ENCODE measurements at places on chromosomes 11 and 22.

GRCh38 chr22:43168471-43169309, 17.3 kb downstream of the TSPO start:
- DNase-seq, result peak; percentile 97
- no peak overlapping the region for H3K4me3 ChIP-seq
- no peak overlapping the region for H3K27ac ChIP-seq
- peaks cover 14% of the 10 kb centered on the region for H3K36me3 ChIP-seq
- peaks cover 3% of the 10 kb centered on the region for H3K4me1 ChIP-seq

GRCh38 chr11:47245611-47246357, 2.8 kb downstream of the ACP2 start:
- no peaks in the 10 kb centered on the region for H3K27me3 ChIP-seq
- H3K36me3 ChIP-seq, result peaks cover 40% of the 10 kb centered on the region
- no peak overlapping the region for H3K4me3 ChIP-seq
- DNase-seq, result no peak

- peaks cover 11% of the 10 kb centered on the region for H3K36me3 ChIP-seq
- no peak overlapping the region for H3K4me3 ChIP-seq
- DNase-seq, result peak; percentile 91
- no peak overlapping the region for H3K27ac ChIP-seq
- peaks cover 17% of the 10 kb centered on the region for H3K4me1 ChIP-seq
Measured at GRCh38 chr11:60918939-60919265, 4.9 kb downstream of the TMEM109 start.

- no peaks in the 10 kb centered on the region for H3K4me1 ChIP-seq
- no peaks in the 10 kb centered on the region for H3K36me3 ChIP-seq
- no peak overlapping the region for H3K4me3 ChIP-seq
- peaks cover 8% of the 10 kb centered on the region for H3K27me3 ChIP-seq
Measured at GRCh38 chr11:120025606-120026335, 112.1 kb downstream of the TRIM29 start.

DNA sequence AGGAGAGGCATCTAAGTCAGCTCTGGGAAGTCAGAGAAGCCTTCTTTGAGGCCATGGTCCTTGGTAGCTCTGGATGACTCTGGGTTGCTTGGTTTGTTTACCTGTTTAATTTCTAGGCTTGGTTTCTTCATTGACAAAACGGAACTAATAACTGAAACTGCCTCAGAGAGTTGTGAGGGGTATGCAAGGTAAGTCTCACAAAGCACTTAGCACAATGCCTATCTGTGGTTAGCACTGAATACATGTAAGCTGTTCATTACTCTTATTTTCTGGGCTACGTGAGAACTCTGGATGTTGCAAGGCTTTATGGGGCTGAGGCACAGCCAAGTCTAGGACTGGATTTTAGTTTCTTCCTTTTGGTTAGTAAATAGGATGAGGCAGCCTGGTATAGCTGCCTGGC, 225.8 kb upstream of the NCAM1 start:
- no peaks in the 10 kb centered on the region for H3K27me3 ChIP-seq
- no peak overlapping the region for H3K4me3 ChIP-seq
- no peak for DNase-seq
- no peaks in the 10 kb centered on the region for H3K4me1 ChIP-seq

- DNase-seq, result peak; percentile 94
- no peaks in the 10 kb centered on the region for H3K4me1 ChIP-seq
- no peak overlapping the region for H3K4me3 ChIP-seq
- H3K36me3 ChIP-seq, result no peaks in the 10 kb centered on the region
Measured at GRCh38 chr11:67640021-67640757, 626 bp upstream of the TBX10 start.

DNA sequence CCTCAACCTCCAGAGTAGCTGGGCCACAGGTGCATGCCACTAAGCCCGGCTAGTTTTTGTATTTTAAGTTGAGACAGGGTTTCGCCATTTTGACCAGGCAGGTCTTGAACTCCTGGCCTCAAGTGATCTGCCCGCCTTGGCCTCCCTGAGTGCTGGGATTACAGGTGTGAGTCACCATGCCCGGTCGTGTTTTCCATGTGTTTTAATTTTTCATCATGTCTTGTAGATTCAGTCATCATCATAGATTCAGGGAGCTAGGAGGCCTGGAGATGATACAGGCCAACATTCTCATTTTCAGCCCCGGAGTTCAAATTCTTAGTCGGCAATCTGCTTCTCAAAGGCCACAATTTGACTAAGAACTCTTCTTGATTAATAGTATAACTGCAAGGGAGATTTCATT, 73.5 kb upstream of the GRAMD1B start:
- H3K4me3 ChIP-seq, result no peak overlapping the region
- no peak for DNase-seq
- no peaks in the 10 kb centered on the region for H3K36me3 ChIP-seq
- peaks cover 73% of the 10 kb centered on the region for H3K27me3 ChIP-seq
- no peak overlapping the region for H3K27ac ChIP-seq

DNA sequence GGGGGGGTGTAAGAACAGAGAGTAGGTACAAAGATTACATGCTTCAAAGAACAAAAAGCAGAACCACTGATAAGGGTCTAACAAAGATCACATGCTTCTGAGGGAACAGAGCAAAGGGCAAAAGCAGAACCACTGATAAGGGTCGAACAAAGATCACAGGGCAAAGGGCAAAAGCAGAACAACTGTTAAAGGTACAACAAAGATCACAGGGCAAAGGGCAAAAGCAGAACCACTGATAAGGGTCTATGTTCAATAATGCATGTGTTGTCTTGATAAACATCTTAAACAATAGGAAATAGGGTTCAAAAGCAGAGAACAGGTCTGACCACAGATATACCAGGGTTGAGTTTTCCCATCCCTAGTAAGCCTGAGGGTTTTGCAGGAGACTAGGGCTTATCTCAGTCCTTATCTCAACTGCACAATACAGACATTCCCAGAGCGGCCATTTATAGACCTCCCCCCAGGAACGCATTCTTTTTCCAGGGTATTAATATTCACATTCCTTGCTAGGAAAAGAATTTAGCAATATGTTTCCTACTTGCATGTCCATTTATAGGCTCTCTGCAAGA, 81.9 kb upstream of the PGR start:
- H3K4me3 ChIP-seq, result no peak overlapping the region
- H3K27ac ChIP-seq, result no peak overlapping the region
- no peaks in the 10 kb centered on the region for H3K36me3 ChIP-seq
- no peak for DNase-seq
- no peaks in the 10 kb centered on the region for H3K27me3 ChIP-seq

DNA sequence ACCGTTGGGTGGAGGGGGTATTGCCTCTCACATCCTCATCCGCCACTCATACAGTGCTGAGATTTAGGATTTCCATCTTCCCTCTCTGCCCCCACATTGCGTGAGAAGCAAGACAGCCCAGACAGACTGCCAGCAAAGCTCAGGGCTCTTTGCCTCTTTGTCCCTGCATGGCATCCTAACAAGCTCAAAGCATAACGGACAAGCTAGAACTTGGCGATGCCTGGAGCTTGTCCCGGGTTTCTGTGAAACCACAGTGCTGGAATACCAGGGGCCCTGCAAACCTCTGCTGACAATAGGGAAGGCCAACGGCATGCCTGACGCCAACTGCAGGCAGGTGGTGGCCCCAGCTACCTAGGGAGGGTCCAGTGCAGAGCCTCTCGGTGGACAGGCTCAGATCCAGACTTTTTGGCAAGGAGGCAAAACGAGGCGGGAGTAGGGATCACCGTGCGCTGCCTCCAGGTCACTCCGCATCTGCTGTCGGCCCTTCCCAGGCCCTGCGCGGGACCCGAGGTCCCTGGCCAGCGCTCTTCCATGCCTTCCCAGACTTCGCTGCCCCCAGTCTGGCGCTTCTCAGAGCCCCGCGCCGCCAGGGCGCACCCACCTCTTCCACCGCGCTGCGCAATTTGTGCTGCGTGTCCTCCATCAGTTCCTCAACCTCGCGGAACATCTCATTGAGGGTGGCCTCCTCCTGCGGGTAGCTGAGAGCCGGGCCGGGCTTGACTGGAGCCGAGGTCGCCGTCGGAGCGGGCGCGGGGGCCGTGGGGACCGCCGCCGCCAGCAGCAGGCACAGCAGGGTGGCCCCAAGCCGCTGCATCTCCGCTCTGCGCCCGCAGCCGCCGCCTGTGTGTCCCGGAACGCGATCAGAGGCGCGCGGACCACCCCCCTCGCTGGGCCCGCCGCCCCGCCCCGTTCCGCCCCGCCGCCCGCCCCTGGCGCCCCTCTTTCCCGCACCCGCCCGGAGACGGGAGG, at the start of gene DKK3:
TSS of gene DKK3 (minus strand) at position 858 of the 969 bp plus-strand sequence. CDS start at position 814, 44 bp downstream.
- peak; percentile 81 for DNase-seq
- H3K4me1 ChIP-seq, result no peaks in the 10 kb centered on the region
- no peak within 1 kb of the TSS for H3K27ac ChIP-seq
- peak within 1 kb of the TSS; percentile 68 for H3K4me3 ChIP-seq

DNA sequence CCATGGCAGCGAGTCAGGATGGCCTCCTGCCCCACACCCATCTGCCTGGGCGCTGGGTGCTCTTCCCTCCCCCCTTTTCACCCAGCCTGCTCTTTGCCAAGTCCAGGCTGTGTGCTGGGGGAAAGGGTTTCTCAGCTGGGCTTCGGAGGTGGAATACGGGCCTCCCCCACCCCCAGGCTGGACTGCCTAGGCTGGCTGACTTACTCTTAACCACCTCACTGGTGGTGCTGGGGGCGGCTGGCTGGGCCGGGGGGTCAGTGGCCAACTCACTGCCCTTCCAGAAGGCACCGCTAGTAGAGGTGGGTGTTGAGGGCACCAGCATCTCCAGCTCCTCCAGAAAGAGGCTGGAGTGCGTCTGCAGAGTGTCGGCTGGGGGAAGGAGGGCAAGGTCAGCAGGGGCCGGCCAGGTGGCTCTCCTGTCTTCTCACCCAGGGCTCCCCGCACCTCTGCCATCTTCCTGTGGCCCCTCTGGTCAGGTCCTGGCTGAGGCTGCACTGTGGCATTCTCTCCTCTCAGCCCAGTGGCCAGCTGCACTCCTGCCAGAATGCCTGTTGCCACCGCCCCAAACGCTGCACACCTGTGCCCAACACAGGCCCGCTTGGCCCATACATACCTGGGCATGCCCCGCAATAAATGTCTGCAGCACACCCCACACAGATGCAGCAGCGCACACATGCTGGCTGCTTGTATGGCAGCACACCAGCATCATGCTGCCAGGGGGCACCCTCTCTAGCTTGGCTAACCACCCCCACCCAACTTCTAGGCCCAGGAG, 9.7 kb downstream of the PITPNM1 start:
- no peak overlapping the region for H3K27ac ChIP-seq
- DNase-seq, result peak; percentile 88
- no peaks in the 10 kb centered on the region for H3K27me3 ChIP-seq
- H3K4me1 ChIP-seq, result no peaks in the 10 kb centered on the region
- H3K4me3 ChIP-seq, result no peak overlapping the region

DNA sequence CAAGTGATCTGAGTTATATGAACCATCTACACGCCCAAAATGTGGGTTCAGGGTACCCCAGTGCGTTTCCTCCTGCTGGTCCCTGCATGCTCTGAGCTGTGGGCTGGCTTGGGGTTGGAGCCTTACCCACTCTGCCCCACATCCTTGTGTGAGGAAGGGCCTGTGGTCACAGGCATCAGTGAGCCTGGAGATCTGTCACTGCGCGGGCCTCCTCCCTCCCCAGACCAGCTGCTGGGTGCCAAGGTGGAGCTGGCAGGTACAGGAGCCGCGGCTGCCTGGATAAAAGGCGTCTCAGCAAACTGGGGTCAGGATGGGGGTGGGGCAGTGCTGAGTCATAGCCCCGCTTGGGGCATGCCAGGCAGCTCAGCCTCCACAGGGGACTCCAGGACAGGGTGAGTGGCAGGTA, 17.9 kb downstream of the GNAZ start:
- no peaks in the 10 kb centered on the region for H3K27me3 ChIP-seq
- no peaks in the 10 kb centered on the region for H3K36me3 ChIP-seq
- no peak overlapping the region for H3K4me3 ChIP-seq

DNA sequence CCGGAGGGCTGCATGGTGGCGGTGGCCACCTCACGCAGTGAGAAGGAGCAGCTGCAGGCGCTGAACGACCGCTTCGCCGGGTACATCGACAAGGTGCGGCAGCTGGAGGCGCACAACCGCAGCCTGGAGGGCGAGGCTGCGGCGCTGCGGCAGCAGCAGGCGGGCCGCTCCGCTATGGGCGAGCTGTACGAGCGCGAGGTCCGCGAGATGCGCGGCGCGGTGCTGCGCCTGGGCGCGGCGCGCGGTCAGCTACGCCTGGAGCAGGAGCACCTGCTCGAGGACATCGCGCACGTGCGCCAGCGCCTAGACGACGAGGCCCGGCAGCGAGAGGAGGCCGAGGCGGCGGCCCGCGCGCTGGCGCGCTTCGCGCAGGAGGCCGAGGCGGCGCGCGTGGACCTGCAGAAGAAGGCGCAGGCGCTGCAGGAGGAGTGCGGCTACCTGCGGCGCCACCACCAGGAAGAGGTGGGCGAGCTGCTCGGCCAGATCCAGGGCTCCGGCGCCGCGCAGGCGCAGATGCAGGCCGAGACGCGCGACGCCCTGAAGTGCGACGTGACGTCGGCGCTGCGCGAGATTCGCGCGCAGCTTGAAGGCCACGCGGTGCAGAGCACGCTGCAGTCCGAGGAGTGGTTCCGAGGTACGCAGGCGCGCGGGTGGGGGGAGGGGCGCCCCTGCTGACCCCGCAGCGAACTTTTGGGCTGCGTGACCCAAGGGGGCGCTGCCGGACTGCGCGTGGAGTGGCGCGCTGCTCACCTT, 670 bp downstream of the NEFH start:
- no peaks in the 10 kb centered on the region for H3K4me1 ChIP-seq
- DNase-seq, result peak; percentile 92
- H3K27me3 ChIP-seq, result peaks cover 60% of the 10 kb centered on the region
- H3K27ac ChIP-seq, result no peak overlapping the region
- H3K36me3 ChIP-seq, result no peaks in the 10 kb centered on the region

GRCh38 chr22:20431511-20432192, 6.0 kb downstream of the SCARF2 start:
- peak; percentile 86 for DNase-seq
- H3K4me3 ChIP-seq, result no peak overlapping the region
- peaks cover 25% of the 10 kb centered on the region for H3K36me3 ChIP-seq

GRCh38 chr11:63687845-63688244, 6.5 kb downstream of the RTN3 start:
- no peaks in the 10 kb centered on the region for H3K36me3 ChIP-seq
- H3K27me3 ChIP-seq, result no peaks in the 10 kb centered on the region
- no peak overlapping the region for H3K27ac ChIP-seq
- H3K4me1 ChIP-seq, result peaks cover 8% of the 10 kb centered on the region

DNA sequence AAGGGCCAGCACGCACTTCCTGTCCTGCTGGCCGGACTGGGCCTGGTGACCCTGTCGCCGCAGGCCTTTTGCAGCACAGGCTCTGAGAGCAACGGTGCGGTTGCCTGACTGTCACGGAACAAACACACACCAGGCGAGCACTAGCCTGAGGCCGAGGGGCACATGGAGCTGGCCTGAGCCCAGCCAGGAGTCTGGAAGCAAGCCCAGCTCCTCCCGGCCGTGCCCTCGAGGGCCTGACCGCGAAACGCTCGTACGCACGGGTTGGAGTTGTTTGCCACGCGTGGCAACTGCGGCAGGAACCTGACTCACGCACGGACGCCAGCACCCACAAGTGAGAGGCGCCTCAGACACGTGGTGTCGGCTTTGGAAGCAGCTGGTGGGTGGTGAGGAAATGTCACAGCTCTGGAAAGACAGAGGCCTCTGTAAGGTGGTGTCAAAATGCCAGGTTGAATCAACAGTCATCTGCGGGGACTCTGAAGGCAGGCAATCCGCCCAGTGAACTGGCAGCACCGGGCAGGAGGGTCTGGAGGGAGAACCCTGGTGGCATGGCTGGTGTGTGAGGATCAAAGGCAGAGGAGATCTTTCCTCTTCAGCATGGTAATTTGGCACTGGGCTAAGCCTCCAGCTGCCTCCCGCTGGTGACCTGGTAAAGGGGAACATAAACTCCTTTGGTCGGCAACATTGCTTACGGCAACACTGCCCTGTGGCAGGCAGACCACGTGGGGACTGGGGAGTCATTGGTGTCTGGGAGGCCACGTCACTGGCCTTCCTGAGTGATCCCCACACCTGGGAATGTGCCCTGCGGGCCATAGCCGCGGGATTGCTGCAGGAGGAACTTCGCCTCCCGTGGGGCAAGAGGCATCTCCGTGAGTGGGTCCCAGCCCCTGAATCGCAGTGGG, 15.3 kb upstream of the IL17REL start:
- no peak overlapping the region for H3K4me3 ChIP-seq
- peaks cover 16% of the 10 kb centered on the region for H3K27me3 ChIP-seq
- H3K36me3 ChIP-seq, result no peaks in the 10 kb centered on the region
- DNase-seq, result peak; percentile 93
- H3K27ac ChIP-seq, result no peak overlapping the region
